ENCODE measurements at places on chromosomes 12 and 14.
A peak's percentile ranks its signal among the peaks of the same experiment; 100 is the strongest.

DNA sequence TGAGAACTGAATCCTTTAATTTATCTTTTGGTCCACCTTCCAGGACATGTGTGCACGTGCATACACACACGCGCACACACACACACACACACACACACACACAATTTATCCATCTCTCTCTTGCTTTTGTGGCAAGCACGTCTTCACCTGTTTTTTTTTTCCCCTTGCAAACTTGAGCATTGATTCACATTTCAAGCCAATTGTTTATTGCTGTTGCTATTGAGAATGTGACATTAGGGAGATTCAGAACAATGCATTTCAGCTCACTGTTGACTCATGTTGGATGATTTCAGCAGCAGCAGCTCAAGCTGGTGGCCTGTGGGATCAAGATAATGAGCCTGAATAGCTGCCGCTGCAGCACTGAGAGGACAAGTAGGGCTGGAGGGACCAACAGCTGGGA is 128.9 kb downstream of the SNAPC1 start:
- peak; percentile 10 for DNase-seq

DNA sequence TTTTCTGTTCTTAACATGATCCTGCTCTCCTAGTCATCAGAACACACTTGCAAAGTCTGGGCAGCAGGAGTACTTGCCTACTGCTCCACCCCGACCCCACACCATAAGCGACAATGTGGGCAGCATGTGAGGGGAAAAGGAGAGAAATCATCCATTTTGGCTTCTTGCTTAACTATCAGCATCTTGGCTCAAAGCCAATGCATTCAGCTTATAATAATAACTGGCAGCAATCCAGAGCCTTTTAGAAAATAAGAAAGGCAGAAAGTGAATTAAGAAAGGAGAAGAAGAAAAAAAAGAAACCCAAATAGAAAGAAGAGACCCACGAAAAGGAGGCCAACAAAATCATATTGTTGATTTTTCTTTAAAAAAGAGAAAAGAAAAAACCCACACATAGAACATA is 930.8 kb downstream of the BCL11B start:
- DNase-seq, result peak; percentile 10

- no peak for DNase-seq
Observed at GRCh38 chr12:91278126-91278525, 95.5 kb upstream of the DCN start.

GRCh38 chr14:79111987-79112501 is 941.9 kb downstream of the NRXN3 start:
- no peak for DNase-seq

DNA sequence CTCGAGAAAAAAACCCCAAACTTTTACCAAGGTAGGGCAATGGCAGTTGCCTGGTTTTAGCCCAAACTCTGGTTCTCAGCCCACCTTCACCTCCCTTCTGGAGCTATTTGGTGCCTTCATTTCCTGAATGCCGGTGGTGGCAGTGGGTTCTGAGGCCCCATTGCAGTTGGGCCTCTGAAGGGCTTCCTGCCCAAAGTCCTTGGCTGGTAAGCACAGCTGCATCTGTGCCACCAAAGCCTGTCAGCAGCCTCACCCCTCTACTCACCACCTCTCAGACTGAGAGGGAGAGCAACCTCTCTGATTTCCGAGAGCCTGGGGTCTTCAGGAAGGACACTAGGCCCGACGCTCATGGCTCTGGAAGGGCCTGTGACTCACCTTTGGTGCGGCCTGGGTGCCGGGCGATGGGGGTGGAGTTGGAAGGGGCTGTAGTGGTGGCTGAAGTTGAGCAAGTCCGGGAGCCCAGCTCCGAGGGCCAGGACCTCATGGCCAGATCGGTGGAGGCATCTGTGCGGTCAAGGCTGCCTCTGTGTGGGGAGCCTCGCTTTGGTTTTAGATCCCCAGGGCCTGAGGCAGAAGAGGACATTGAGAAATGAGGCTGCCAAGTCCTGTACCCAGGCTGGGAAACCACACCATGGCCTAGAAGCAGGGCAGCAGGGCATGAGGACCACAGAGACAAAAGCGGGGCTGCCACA is 38.6 kb upstream of the GPR68 start:
- no peak for DNase-seq

DNA sequence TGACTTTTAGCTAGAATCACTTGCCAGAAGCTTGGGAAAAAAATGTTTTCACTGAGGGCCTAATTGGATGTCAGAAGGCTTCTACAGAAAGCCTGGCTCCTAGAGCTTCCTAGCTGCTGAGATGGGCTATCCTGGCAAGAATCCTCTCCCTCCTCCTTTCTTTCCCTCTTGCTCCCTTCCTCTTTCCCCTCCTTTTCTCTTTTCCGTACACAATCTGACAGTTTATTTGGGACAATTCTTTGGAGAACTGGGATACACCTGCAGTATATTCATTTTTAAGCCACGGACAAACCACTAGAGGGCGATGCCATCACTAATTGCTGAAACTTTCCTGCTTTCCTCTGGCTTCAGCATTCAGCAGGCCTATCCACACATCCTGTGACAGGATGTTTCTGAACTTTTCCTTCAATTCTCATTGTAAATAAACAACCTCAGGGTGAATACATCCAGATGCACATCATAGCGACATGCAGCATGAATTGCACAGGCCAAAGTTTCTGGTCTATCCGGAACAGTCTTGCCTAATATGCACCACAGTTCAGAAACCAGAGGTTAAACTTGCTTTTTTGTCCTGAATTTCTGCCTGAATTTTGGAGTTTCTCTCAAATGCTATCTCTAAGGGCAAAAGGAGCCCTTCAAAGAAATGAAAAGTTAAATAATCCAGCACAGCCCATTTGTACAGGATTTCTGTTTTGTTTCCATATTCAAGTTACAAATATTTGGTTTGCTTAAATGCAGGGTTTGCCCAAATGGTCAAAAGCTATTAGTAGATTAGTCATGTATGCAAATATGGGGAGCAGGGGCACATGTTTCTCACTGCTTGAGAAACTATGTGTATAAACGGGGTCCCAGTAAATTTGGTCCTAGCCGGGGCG is 142.8 kb downstream of the PAWR start:
- peak; percentile 81 for DNase-seq

DNA sequence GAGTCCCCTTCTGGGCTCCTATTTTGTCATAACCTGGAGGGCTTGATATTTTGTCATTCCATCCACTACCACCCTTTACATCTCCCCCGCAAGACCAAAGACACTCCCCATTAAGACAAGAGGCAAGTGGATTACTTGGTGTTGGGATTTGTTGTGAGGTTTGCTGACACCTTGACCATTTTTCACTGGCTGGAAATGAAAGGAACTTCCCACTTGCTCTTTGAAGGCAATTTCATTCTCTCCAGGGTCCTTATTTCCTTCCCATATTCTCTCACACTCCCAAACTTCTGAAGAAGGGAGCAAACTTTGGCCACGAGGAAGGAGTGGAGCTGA is 14.9 kb downstream of the AGAP2 start:
- DNase-seq, result no peak

GRCh38 chr12:53333289-53333688 is 2.9 kb downstream of the SP7 start:
- no peak for DNase-seq

GRCh38 chr12:3055704-3056467 is 21.3 kb upstream of the TSPAN9 start:
- DNase-seq, result peak; percentile 65

DNA sequence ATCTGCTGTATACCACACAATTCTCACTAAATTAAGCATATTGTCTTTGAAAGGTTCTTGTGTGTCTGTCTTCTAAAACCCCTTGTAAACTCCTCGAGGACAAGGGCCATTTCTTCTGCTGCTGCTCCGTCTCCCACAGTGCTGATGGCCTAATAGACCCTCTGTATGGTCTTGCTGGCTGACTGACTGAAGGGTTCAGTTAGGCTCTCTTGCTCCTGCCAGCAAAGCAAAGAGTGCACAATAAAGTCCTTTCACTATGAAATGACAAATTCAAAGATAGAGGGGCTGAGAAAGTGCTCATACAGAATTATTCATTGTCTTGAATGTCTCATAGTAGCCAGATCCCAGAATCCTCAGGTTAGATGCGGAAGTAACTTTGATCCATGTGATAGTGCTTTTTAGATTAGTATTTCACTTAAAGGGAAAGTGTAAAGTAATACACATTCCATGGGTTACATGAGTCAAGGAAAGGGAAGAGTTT is 14.2 kb upstream of the RIOX1 start:
- DNase-seq, result no peak

DNA sequence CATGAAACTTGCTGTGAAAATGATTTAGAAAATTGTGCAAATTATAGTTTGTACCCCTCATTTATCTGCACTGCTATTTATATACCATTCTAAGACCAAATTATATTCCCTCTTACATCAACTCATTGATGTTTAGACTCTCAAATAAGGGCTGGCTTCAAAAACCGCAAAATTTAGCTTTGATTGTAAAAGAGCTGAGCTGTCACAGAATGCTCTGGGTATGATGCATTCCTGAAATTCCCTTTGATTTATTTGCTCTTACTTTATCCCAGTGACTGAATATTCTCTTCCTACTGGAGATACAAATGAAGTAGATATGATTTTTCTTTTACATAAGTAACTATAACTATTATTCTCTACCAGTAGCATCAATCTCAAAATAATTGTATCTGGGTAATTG is 78.0 kb upstream of the TMTC2 start:
- DNase-seq, result no peak

GRCh38 chr14:103880348-103881267 is 33.2 kb upstream of the PPP1R13B start:
- DNase-seq, result peak; percentile 81

DNA sequence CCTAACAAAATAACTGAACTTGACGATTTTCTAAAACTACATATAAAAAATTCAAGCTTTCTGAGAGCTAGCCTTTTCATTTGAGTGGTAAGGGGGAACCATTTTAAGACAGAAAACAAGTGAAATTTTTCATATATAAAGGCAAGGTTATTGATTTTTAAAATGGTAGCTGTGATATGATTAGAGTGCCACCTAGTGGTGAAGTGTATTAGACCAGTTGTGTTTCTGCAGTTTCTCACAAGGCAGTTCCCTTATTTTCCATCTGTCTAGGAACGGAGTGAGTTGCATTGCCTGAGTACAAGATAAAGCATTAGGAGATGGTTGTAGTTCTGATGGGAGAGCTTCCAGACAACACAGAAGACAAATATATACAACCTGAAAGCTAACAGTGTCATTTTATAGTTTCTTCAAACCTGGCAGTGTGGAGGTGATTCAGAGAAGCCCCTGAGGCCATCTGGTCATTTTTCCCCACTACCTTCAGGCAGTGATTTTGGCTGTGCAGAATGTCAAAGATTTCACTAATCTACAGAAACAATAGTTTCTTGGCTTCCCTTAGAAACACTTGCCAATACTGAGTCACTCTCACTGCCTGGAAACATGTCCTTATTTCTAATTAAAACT is 180.8 kb downstream of the C12orf50 start:
- peak; percentile 84 for DNase-seq

- no peak for DNase-seq
Observed at GRCh38 chr12:92158796-92159439, 13.3 kb upstream of the BTG1 start.

GRCh38 chr14:63899953-63900352 is 47.1 kb downstream of the SYNE2 start:
- no peak for DNase-seq

GRCh38 chr12:120711411-120711810 is 1.2 kb downstream of the UNC119B start:
- no peak for DNase-seq

DNA sequence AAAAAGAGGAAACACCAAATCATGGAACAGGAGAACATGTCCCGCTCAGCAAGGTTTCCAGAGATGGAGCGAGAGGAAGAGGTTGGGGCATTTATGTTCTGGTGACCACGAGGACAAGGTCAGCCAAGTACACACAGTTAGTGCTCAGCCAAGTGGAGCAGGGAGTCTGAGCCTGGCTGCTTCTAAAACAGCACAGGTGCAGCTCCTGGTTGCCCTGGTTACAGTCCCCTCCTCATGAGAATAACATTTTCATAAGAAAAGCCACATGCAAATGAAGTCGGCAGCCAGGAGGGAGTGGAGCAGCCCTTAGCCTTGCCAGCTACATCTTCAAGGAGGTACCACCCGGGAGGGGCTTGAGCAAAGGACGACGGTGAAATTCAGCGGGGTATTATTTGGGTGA is 81.8 kb downstream of the NOS1 start:
- no peak for DNase-seq

GRCh38 chr12:104273503-104273902 is 30.0 kb upstream of the EID3 start:
- no peak for DNase-seq

- DNase-seq, result no peak
Observed at GRCh38 chr14:54572316-54572715, 5.4 kb downstream of the SAMD4A start.

DNA sequence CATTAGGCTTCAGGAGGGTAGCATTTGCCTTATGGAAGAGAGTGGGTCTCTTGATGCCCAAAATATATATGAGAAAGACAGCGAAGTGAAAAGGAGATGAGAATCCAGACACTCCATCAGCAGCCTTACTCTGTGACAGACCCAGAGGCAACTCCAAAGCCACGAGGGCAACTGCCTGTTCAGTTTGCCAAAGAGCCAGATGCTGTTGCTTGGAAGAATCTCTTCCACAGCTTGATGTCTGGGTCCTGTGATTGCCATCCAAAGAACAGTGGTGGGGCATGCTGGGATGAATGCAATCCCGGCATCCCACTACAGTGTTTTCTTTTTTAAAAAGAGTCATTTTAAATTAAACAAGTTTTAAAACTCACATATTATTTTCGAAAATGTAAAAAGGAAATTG is 10.9 kb upstream of the OTX2 start:
- DNase-seq, result no peak

DNA sequence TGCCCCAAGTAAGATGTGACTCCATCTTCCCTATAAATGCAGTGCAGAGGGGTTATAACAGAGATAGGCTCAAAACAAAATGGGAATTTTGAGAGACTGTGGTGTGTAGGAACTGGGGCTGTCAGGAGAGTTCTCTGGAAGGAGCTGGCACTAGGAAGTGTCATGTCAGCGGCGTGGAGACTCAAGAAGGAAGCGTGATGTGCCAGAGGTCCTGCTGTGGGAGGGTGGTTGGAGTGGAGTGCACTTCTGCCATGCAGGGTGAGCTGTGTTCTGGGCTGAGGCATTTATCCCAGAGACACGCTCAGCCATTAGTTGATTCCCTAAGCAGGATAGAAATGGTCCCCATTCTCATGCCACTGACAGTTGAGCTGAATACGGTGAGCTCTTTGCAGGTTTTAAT is 19.0 kb downstream of the GLT1D1 start:
- no peak for DNase-seq

DNA sequence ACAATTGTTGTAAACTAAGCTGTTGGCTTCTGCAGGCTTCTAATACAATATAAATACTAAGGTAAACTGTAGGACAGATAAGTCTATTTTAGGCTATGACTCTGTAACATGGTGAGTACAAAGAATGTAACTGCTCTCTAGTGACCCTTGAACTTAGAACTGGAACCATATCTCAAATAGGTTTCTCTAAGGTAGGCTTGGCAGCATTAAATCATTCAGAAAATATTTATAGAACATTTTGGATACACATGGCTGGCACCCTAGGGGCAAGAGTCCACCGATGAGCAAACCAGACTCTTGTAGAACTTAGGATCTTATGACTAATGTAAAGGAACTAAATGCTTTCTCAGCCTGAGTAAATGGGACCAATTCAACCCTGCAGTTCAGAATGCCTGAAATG is 19.4 kb upstream of the SLC25A3 start:
- no peak for DNase-seq

Measured in tongue (tissue), 3 donors.